ENCODE measurements at places on chromosomes 1 and 21. TPM values are rescaled to one million over a fixed set of nuclear protein-coding genes. Genes with fewer than 3 reads are reported as not detected.

Gene HOOK1
- not detected for total RNA-seq

DNA sequence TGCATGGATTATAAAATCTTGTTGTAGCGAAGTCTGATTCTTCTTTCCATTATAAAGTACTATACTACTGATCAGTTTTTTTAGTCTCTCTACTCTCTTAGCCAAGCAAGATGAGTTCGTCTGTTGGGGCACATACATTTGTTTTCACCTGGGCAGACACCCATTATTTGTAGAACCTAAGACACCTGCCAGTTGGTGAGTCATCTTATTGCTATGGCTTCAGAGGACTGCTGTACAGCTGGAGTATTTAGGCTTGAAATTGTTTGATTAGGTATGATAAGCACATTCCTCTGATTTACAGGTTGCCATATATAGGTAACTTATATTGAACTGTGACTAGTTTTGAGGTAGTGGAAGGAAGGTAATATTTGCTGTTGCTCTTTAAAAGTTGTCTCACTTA is 17.2 kb downstream of the RBM15 start:
- no peak for DNase-seq

Gene SMIM1
- total RNA-seq, result 1.3 TPM

DNA sequence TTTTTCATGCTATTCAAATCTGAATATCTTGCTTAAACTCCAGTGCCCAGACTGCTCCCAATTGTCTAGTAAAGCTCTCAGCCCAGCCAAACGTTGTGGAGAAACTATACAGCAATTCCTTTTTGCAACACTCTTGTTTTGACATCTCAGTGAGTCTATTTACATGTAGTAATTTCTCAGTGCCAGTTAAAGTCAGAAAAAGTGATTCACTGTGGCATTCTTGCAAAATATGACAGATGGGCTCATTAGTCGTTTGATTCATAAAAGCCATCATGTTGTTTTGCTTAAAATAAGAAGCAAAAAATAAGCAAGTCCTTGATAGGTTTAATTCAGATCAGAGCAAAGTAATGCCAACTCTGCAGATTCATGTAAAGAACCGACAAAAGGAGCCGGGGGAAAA is 20.7 kb upstream of the TMPRSS15 start:
- no peak for DNase-seq

DNA sequence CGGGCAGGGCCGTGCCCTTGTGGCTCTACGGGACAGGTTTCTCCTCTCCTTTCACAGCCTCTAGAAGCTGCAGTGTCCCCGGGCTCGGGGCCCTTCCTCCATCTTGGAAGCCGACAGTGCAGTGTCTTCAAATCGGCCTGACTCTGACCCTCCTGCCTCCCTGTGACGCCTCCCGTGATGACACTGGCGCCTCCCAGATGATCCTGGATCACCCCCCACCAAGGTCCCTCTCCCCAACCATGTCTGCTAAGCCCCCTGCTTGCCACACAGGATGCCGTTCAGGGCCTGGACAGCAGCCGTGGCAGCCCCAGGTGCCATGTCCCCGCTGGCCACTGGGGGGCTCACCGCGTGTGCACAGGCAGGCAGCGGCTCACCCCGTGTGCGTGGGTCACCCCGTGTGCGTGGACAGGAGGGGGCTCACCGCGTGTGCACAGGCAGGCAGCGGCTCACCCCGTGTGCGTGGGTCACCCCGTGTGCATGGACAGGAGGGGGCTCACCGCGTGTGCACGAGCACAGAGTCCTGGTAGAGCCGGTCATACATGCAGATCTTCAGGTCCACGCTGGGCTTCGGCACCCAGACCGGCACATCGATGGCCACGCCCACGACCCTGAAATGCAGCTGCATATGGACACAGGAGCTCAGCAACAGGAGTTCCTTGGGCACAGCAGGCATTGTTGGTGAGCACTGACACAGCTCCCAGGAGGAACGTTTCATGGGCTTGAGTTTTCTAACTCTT is 24.9 kb upstream of the TMEM52 start:
- peak; percentile 86 for DNase-seq

Gene S100A2
- 11.7 TPM for total RNA-seq

- DNase-seq, result no peak
These were observed 3.8 kb downstream of the BCL9 start for GRCh38 chr1:147545133-147545532.

DNA sequence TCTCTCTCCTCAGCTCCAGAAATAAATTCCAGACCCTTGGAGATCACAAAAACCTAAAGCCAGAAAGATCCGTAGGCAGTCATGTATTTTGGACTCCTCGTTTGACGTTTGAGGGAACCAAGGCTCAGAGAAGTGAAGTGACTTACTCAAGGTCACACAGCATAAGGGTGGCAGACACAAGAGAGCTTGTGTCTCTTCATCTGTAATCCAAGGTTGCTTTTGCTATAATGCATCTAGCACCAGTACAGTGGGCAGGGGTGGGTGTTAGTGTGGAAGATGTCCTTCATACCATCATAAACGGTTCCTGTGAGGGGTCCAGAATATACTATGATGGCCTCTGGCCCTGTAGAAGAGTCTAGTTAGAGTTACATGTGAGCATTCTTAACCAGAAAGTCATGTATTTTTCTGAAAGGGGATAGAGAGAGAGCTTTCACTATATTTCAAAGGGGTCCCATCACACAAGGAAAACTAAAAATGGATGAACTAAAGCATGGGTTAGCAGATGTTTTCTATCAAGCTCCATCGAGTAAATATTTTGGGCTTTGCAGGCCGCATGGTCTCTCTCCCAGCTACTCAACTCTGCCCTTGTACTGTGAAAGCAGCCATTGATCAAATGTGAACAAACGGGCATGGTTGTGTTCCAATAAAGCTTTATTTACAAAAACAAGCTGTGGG is 144.9 kb downstream of the TOMM20 start:
- no peak for DNase-seq

GRCh38 chr1:156434989-156435544 is 65.5 kb downstream of the MEF2D start:
- DNase-seq, result no peak

GRCh38 chr1:101040666-101041065 is 15.1 kb upstream of the DPH5 start:
- DNase-seq, result no peak

DNA sequence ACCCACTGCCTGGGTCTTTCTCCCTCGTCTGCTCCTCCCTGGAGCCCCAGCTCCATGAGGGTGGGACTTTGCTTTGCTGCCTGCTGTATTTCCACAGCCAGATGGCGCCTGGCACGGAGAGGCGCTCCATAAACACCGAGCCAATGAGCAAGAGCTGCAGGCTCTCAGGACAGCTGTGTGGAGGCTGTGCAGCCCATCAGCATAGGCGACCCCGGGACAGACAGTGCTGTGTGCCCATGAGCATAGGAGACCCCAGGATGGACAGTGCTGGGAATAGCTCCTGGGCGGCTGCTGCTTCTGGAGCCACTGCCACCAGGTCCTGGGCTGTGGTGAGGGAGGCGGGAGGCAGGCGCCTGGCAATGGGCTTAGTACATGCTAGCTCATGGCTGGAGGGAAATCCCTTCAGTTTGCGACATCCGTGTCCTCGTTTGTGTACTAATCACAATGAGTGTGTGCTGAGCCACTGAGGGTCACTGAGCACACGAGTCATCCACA is 29.2 kb downstream of the CEP104 start:
- DNase-seq, result no peak

Gene FCRL4
- not detected for total RNA-seq

Gene TMEM52
- not detected for total RNA-seq

DNA sequence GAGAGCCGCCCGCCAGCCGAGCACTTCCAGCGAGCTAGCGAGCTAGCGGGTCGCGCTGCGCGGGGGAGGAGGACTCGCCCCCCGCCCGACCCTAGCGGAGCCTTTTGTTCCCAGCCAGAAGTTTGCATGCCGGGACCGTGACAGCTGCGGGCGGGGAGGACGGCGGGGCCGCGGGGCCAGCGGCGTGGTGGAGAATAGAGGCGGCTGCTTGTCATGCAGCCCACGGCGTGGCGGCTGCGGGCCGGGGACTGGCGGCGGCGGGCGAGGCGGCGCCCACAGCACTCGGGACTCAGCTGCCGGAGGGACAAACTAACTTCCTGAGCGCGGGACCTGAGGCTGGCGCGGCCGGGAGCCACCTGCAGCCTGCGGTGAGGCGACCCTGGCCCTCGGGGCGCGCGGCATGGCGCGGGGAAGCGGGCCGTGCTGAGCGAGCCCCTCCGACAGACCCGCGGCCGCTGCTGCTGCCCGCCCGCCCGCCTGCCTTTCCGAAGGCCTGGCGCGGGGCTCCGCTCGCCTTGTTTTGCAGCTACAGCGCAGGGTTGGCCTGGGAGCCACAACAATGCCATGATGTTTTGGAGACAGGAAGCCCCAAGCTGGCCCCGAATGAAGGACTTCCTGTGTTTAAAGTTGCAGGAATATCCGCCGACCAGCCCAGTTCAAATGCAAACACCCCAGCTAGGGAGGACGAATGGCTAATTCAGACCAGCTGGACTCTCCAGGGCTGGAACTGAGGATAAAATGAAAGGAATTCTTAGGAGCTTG is 82.2 kb upstream of the BMP8A start:
- DNase-seq, result no peak

Gene HSD3B1
- total RNA-seq, result not detected

GRCh38 chr1:116817582-116818064 is 63.4 kb downstream of the CD2 start:
- no peak for DNase-seq

DNA sequence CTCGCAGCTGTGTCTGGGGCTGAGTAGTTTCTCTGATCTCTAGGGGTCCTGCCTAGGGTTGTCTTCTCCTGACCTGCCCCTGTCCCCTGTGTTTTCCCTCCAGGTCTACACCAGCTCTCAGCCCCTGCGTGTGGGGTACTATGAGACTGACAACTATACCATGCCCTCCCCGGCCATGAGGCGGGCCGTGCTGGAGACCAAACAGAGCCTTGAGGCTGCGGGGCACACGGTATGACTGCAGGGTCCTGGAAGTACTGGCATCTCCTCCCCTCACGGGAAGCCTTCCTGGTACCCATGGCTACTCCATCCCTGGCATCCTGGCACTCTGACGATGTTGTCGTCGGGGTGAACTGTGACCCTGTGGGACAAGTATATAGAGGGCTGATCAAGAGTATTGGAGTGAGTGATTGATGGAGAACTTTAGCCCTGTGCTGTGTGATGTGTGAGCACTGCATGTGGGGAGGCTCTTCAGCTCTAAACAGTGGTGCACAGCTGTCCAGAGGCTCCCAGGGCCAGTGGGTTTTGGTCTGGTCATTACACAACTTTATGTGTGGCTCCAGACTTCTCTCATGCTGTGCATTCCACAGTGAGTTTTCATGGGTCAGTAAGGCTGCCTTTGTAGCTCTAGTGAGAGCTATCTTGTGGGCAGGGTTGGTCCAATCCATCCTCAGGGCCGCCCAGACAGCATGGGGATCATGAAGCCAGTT is 14.4 kb downstream of the FAAH start:
- no peak for DNase-seq

Gene CCDC30
- total RNA-seq, result 3.3 TPM

- no peak for DNase-seq
These were observed 8.4 kb upstream of the ZNF697 start for GRCh38 chr1:119656410-119656955.
